ENCODE measurements at places on chromosomes 13 and 19.

DNA sequence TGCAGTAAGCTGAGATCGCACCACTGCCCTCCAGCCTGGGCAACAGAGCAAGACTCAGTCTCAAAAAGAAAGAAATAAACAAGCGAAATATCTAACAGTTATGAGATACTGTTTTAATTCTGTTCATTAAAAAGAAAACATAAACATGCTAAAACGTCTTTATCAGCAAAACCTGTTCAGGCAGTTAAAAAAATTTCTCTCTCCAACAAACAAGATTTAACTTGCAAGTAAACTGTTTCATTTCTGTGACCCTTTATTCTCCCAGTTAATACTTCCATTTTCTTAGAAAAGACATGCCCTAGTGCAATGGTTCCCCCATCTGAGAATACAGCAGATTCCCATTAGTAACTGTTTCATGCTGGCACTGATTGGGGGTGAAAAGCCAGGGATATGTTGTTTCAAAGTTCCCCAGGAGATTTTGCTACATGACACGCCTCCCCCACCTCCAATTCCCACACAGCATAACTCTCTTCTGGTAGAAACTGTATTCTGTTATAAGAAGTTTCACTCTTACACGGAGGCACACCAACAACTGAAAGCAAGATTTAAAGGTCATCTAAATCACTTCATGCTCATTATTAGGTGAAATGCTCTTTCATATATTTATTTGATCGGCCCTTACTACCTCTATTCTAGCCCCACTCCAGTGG, 24.4 kb downstream of the ELF1 start:
- no peak for DNase-seq

- no peak for DNase-seq
Measured at GRCh38 chr13:99390601-99391000, 83.4 kb upstream of the GPR183 start.

GRCh38 chr13:75079226-75079625, 402.7 kb downstream of the TBC1D4 start:
- DNase-seq = no peak

GRCh38 chr19:11784356-11784755, 14.0 kb upstream of the ZNF491 start:
- DNase-seq = no peak

DNA sequence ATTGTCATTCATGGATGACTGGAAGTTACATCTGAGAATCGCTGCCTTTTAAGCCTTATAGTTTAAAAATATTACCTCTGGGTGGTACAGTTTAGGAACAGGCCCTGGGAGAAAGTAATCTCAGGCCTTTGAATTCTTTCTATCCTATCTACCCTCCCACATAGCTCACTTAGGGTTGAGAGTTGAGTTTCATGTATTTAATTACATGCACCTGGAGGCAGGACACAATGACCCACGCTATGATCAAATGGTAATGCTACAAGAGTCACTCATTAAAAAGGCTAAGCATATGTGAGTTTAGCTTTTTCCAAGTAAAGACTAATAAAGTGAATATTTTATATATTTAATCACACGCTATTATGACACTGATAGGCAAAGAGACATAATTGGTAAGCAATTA, 25.3 kb upstream of the MED4 start:
- DNase-seq = no peak

DNA sequence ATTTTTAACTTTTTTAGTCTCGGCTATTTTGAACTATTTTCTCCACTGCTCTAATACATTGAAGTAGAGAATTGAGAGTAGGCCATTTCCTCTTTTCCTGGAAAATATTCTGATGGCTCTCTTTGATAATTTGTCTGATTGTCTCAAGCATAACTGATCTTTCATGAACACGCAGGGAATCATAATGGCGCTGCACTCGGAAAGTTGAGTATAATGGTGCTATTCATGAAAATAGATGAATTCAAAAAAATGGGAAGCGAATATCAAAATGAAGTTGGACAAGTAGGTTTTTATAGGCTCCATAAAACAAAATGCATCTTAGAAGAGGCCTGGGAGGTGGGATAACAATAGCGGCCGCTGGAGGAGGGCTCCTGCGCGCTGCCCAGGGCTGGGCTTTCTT, 29.0 kb downstream of the COL4A2 start:
- DNase-seq = no peak

- DNase-seq = no peak
Measured at GRCh38 chr19:19081642-19082151, 17.9 kb downstream of the SLC25A42 start.

DNA sequence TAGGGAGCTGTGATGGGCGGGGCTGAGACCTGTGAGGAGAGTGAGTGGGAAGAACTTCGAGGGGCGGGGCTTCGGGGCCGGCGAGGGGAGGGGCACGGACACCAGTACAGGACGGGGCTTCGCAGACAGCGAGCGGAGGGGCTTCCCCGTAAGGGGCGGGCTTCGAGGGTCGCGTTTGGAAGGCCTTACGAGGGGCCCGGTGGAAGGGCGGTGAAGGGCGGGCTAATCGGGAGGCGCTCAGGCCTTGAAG, 4.1 kb upstream of the EMP3 start:
- DNase-seq = peak; percentile 91

DNA sequence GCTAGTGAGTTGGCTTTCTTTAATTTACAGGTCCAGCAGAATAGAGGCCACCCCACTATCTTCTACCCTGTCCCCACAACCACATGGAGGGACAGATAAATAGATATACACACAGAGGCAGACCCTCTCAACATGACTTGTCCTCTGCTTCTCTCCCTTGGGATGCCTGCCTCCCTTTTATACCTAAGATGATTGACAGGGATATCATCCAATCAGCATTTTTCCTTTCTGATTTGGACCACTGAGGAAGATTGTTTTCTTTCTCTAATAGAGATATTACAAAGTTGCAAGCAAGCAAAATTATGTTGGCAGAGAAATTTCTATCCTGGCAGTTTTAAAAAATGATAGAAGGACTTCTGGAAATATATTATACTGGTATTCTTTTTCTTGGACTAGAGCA, 35.8 kb downstream of the STOML3 start:
- no peak for DNase-seq

GRCh38 chr19:13420780-13421179, 85.5 kb downstream of the CACNA1A start:
- no peak for DNase-seq

All from GM03348 (cell line).